ENCODE measurements at places on chromosomes 1 and 21.

DNA sequence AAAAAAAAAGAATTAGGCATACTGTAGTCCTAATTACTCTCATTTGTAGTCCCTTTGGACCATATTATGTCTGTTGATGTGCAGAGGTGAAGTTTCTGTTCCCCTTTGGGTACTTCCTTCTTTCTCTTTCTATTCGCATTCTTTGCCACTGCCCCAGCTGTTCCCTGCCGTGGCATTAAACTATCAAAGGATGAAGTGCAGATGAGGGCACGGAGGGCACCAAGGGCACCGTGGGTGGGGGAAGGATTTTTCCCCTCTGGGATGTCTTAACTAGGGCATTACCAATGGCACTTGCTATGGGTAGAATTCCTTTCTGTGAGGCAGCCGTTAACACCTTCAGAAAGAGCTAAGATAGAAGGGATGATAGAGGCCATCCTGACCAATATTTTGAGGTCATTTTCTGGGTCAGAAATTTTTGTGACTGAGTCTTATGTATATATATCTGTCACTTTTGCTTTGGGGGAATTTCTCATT lies 4.9 kb upstream of the MAPKAPK2 start:
- DNase-seq = no peak

DNA sequence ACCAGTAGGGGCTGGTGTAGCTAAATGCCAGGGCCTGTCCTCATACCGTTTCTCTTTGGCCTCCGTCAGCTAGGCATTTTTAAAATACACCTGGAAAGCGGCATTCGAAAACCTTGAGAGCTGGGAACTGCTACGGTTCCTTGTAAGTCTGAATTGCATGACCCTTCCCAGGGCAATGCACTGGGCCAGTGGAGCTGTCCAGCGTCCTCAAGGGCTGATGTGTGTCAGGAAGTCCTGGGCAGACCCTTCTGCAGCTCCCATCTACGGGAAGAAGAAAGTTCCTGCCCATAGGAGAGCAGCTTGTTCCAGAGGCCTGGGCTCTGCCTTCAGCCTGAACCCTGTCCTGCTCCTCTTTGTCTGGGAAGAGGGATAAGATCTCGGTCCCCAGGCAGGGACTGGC lies 34.1 kb downstream of the UBASH3A start:
- DNase-seq = peak; percentile 5

DNA sequence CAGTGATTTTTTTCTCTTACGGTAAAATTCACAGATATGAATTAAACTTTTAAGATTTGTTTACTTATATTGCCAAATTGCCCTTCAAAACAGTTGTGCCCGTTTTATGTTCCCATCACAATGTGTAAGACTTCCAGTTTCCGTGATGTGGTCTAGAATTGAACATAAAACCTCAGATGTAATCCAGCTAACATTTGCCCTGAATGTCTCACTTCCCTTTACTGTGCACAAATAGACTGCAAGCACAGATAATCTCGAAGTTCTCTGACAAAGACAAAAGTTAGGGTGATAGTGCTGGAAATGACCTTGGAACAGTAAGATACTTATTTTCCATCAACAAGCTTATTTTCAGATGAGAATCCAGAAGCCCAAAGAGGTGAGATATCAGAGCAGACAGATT lies 177.5 kb downstream of the ZZZ3 start:
- DNase-seq = no peak

DNA sequence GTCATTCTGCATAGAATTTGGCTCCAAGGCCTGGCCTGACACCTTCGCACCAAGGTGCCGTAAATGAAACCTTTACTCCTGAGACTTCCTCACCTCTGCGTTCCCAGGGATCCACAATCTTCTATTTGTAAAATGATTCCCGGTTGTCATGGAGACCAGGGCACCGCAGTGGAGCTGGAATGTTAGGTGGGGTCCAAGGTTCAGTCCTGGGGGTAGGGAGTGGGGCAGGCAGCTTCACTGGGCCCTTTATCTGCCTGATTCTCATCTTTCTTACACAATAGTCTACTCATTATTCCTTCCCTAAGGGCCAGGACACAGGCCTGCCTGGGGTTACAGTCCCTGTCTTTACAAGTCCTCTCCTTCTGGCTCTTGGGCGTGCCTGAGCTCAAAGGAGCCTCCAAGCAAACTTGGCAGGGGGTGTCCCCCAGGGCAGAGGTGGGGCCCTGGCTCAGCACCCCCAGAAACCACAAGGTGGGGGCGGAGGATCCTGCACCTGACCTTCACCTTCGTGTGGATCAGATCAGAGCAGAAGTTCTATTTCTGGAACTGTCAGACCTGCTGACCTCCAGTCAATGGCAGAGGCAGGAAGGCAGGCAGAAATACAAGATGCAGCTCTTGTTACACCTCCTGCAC lies 51.1 kb downstream of the RIPK4 start:
- DNase-seq = no peak

- DNase-seq = peak; percentile 53
Measured at GRCh38 chr1:12615865-12616708, 1.9 kb downstream of the DHRS3 start.

DNA sequence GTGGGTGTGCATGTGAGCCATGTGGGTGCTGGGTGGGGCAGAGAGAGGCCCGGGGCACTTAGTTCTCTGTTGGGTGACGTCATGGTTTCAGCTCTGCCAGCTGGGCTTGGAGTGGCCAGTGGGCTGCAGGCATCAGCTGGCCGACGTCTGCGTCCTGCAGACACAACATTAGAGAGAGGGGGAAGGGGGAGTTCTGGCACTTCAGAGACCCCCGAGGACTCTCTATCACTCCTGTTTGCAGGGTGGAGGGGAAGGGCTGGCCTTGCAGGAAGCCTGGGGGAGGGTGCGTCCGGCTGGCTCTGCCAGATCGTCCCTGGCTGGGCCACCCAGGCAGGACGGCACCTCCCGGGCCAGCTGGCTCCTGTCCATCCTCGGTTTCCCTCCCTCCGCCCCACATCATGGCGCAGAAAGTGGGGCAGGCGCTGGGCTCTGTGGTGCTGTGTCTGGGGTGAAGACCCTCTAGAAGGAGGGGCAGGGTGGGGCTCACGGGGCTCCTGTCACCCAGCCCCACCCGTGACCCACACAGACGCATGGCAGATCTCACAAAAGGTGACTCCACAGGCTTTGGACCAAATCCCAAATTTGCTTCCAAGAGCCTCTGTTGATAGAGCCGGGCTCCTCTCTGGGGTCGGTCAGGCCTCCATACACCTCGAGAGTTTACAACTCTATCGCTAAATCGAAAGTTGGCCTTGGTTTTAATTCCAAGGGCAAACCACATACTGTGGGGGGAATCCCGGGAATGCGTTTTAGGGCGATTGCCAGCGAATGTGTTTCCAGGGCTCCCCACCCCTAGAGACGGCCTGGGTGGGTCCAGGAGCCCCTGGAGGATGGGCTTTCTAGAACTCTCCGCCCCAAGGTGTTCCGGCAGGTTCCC lies 73.4 kb upstream of the TTC34 start:
- DNase-seq = no peak

GRCh38 chr1:212613440-212614335 lies 5.1 kb downstream of the ATF3 start:
- no peak for DNase-seq

DNA sequence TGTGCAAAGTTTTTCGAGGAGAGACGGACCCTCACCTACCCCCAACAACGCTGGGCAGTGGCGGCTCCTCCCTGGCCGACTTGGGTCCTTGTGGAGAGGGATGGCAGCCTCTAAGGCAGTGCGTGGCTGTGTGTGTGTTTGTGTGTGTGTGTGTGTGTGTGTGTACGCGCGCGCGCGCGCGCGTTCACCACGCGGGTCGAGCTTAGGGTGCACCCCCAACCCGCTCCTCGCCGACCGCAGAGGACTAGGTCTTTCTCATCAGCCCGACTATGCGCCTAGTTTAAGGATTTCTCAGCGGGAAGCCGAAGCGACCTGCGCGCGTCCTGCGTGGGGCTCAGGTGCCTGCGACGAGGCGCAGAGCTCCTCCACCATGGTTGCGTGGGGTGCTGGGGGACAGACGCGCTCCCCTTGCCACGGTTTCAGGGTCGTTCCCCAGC lies 940 bp downstream of the SOX13 start:
- no peak for DNase-seq

GRCh38 chr1:46768445-46768844 lies 30.4 kb upstream of the CYP4B1 start:
- no peak for DNase-seq

DNA sequence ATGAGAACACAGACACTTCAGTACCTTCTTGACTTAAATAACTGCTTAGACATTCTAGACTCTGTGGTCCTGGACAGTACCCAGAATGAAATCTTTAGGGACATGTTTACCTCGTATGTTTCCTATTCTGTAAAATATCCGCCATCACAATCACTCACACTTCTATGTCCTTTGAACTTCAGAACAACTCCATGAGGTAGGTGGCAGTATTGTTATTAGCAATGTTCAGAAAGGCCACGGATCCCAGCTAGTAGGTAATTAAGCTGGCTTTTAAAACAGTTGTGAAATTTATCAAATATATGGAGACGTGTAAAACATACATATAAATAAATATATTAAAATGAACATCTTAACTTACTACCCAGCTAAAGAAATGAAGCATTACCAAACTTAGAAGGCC lies 83.4 kb downstream of the CACHD1 start:
- no peak for DNase-seq

GRCh38 chr1:152018537-152018936 lies 18.3 kb downstream of the S100A11 start:
- DNase-seq = peak; percentile 33

DNA sequence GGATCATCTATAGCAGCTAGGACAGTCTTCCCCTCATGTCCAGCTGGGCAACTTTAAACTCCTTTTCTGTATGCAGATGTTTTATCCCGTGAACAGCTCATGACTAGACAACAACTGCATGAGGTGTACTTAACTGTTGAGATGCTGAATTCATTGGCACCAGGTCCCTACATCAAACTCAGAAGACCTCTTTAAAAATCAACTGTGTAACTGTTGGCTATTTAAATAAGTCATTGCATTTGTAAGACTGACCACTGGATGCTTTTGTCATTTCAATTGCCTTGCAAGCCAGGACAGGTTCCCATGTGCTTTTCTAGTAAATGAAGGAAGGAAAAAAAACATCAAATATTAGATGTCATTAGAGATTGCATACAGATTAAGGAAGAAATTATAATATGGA lies 28.3 kb upstream of the GORAB start:
- no peak for DNase-seq

DNA sequence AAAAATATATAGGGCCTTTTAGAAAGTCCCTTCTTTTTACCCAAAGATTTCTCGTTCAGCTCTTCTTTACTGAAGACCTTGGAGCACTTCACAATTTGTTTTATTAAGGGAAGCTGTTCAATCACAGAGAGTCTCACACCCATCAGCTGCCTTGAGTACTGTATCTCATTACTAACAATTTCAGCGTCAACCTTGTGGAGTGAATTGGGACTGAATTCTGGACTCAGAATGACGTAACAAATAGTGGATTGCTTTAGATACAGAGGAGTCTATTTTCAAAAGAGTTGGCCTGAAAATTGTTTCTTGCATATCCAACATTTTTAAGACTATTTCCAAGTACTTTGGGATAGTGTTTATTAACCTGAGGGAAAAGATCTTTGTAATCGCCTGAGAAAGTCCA lies 7.9 kb downstream of the MAP10 start:
- DNase-seq = no peak

GRCh38 chr1:228340686-228341449 lies 65.8 kb downstream of the TRIM11 start:
- DNase-seq = peak; percentile 10

- no peak for DNase-seq
Measured at GRCh38 chr1:84297546-84298244, 3.8 kb upstream of the SAMD13 start.

- no peak for DNase-seq
Measured at GRCh38 chr1:47572731-47573430, 135.0 kb downstream of the FOXD2 start.

- DNase-seq = no peak
Measured at GRCh38 chr1:66605419-66605997, 71.6 kb downstream of the SGIP1 start.

- DNase-seq = peak; percentile 1
Measured at GRCh38 chr1:119327094-119327449, 41.5 kb upstream of the HAO2 start.

DNA sequence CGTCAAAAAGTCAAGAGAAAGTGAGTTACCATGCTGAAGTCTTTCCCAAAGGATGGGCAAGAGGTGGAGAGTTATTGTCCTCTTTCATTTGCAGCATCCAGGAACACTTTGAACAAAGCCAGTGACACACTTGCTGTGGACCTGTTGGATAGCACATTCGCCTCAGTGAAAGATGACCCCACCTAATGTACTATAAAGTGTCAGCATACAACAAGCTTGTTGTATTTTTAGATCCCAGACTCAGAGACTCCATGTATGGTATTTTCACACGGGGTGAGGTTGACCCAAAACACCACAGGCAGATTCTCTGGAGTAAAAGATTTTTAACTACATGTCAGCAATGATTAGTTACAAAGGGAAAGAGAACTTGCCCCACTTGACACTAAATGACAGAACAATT lies 273.8 kb downstream of the PTBP2 start:
- no peak for DNase-seq

GRCh38 chr1:162349635-162350330 lies 26.9 kb downstream of the SPATA46 start:
- peak; percentile 66 for DNase-seq

GRCh38 chr1:61419657-61420056 lies 305.3 kb downstream of the TM2D1 start:
- no peak for DNase-seq

GRCh38 chr1:201653233-201653632 lies 114.3 kb downstream of the NAV1 start:
- DNase-seq = no peak

DNA sequence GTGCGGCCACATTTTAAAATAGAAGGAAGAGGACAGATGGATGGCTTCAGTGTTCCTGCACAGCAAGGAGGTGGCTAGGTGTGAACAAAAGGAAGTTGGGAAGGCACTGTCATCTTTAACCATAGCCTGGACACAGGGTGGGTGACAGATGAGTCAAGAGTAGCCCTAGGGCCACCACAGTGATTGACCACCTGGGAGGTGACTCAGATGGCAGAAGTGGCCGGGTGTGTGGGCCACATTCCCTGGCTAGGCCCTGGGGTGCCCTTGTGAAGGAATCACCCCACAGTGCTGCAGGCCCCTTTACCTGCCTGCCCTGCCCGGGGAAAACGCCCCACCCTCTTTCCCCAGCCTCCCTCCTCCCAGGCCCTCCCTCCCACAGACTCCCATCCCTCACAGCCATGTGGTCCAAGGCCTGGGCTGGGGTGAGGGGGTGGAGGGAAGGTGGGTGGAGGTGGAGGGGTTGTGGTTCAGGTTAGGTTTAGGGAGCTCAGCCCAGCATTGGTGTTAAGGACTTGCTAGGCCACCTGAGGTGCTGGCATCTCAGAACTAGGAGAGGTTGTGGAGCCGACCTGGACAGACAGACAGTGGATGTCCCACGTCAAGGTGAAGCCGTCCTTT lies 59.1 kb downstream of the SPSB1 start:
- no peak for DNase-seq

GRCh38 chr1:54570161-54570560 lies 22.1 kb downstream of the ACOT11 start:
- no peak for DNase-seq

- DNase-seq = no peak
Measured at GRCh38 chr1:86712088-86712860, 7.9 kb downstream of the SH3GLB1 start.

- DNase-seq = no peak
Measured at GRCh38 chr21:41065539-41065938, 102.4 kb upstream of the BACE2 start.

All from ACHN (cell line).